ENCODE measurements at places on chromosomes 7 and 10.

GRCh38 chr7:92709150-92709549, 119.0 kb upstream of the FAM133B start:
- peaks cover 2% of the 10 kb centered on the region for H3K36me3 ChIP-seq
- no peak overlapping the region for H3K4me3 ChIP-seq
- H3K27me3 ChIP-seq, result no peaks in the 10 kb centered on the region
- DNase-seq, result no peak
- peaks cover 21% of the 10 kb centered on the region for H3K4me1 ChIP-seq

DNA sequence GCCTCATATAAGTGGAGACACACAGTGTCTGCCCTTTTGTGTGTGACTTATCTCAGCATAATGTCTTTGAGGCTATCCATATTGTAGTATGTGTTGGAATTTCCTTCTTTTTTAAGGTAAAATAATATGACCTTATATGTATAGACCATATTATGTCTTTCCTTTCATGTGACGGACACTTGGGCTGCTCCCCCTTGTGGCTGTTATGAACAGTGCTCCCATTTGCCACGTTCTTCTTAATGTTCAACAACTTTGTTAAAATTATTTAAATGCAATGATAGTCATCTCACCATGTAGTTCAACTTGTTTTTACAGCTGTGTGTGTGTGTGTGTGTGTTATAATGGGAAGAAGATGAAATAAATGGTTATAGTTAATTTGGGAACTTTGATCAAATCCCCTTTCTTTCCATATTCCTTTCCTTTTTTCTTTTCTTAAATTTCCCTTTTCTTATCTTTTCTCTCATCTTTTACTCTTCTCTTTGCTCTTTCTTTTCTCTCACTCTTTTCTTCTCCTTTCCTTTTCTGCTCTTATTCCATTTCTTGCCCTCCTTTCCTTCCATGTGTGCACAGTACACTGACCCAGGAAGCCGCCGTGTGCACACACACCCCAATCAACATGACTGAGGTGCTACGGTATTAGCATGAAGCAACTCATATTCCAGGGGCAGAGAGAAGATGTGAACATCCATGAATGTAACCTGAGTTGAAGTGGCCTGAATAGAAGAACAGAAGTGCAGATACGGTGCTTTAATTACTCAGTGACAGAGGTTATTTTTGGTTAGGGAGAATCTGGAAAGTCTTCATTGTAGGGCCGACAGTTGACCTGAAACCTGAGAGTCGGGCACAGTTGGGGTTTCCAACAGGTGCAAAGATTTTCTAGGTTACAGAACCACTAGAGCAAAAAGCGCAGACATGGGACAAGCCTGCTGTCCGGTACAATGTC, 596.6 kb downstream of the SDK1 start:
- peaks cover 72% of the 10 kb centered on the region for H3K27me3 ChIP-seq
- no peaks in the 10 kb centered on the region for H3K4me1 ChIP-seq
- H3K4me3 ChIP-seq, result no peak overlapping the region
- H3K36me3 ChIP-seq, result no peaks in the 10 kb centered on the region

DNA sequence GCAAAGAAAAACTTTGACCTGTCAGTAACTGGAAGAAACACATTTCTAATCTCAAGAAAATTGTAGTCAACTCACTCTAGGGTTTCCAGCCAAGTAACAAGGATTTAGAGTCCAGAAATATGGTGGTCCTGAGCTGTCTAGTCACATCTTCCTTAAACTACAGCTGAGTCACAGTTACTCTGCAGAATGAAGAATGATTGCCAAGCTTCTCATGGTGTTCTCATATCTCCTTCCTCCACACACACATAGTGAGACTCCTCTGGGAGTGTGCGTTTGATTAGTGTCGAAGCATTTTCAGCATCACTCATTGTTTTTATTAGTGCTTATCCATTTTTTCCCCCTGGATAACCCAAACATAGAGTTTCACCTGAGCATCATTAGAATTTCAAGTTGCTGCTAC, 93.1 kb upstream of the CXCL12 start:
- no peaks in the 10 kb centered on the region for H3K36me3 ChIP-seq
- H3K27me3 ChIP-seq, result peaks cover 9% of the 10 kb centered on the region
- no peak overlapping the region for H3K4me3 ChIP-seq
- H3K27ac ChIP-seq, result no peak overlapping the region
- no peak for DNase-seq

DNA sequence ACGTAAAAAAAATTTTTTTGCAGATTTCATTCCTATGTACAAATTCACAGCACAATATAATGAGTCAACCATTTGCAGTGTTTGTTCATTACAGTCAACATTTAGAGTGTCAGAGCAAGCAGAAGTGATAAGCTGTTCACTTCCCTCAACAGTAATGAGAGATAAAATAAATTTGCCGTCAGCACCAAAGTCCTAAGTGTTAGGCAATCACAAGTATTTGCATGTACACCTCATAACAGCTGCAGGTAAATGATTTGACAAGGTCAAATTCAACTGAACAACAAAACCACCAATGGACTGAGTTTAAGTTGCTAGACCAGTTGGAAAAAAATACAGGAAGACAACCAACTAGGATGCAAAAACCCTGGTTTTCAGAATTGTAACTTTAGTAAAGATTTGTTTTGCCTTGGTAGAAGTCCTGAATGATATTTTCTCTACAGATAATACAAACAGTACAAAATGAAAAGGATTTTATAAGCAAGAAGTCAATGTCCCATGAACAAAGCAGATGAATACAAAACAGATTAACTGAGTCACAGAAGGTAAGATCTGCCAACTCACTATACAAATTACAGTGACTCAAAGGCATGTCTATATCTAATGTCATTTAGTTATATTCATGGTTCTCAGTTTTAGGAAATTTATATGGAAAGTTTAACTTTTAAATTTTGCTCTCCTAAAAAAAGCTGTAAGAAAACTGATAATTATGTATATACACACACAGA, 10.4 kb downstream of the RAPGEF5 start:
- no peak overlapping the region for H3K4me3 ChIP-seq
- H3K27ac ChIP-seq, result no peak overlapping the region
- H3K4me1 ChIP-seq, result no peaks in the 10 kb centered on the region
- no peaks in the 10 kb centered on the region for H3K36me3 ChIP-seq
- no peak for DNase-seq

- H3K27me3 ChIP-seq, result peaks cover 48% of the 10 kb centered on the region
- H3K4me3 ChIP-seq, result no peak overlapping the region
- H3K36me3 ChIP-seq, result no peaks in the 10 kb centered on the region
- no peak overlapping the region for H3K27ac ChIP-seq
Measured at GRCh38 chr7:158028290-158028941, 559.2 kb downstream of the PTPRN2 start.
